Stimulated activated CD4-positive, alpha-beta T cell treated with anti-CD3 and anti-CD28 coated beads, Interleukin-15, amount 100 ng/mL, for 24 hours (primary cell): ENCODE measurements at places on chromosomes 16 and 17.

GRCh38 chr17:11122908-11123307 is 118.1 kb upstream of the SHISA6 start:
- no peak for DNase-seq

DNA sequence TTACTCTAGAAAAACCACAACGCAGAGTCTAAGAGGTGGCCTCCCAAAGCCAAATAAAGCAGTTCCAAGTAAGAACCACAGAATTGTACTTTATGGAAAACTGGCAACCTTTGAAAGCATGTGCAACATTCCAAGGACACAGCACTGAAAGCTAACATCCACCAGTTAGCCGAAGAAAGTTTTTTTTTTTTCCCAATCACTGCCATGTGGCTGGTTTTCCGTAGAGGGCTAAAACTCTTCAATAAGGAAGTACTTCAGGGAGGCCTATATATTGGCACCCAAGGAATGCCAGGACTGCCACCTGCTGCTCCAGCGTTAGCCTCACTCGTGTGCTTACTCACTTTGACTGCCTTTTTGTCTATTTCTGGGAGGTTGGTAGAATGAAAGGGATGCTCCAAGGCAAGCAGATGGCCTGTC is 25.2 kb downstream of the CEP95 start:
- no peak for DNase-seq

GRCh38 chr17:64377769-64378282 is 12.8 kb downstream of the PECAM1 start:
- no peak for DNase-seq

- no peak for DNase-seq
These were observed 76.6 kb upstream of the HS3ST3A1 start for GRCh38 chr17:13678361-13678760.

DNA sequence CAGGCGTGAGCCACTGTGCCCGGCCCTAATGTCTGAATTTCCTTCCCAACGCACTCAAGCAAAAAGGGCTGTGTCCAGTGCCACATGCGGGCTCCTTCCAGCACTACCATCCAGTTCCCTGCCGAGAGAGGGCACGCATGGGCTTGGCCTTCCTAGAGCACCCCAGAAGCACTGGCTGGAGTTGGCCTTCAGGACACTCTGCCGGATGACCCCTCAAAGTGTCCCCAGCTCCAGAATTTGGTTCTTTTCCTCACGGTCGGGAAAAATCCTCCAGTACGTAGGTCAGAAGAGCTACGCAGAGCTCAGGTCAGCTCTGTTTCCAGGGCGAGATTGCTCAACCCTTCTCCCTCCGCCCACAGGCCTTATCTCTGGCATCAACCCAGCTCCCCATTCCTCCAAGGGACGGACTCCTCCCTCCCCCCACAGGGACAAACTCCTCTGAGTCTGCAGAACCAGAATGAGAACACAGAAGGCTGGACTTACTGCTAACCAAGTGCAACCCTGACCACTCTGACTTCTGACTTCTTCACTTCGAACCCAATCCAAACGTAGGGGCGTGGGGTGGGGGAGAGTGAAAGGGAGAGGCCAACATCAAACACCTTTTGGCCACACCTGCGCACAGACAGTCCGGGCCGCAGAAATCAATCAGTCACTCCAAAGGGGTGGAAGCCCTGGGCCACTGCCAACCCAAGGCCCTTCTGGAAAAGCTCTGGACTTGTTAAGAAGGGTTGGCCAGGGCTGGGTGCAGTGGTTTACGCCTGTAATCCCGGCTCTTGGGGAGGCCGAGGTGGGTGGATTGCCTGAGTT is 3.6 kb downstream of the CDC42EP4 start:
- no peak for DNase-seq

DNA sequence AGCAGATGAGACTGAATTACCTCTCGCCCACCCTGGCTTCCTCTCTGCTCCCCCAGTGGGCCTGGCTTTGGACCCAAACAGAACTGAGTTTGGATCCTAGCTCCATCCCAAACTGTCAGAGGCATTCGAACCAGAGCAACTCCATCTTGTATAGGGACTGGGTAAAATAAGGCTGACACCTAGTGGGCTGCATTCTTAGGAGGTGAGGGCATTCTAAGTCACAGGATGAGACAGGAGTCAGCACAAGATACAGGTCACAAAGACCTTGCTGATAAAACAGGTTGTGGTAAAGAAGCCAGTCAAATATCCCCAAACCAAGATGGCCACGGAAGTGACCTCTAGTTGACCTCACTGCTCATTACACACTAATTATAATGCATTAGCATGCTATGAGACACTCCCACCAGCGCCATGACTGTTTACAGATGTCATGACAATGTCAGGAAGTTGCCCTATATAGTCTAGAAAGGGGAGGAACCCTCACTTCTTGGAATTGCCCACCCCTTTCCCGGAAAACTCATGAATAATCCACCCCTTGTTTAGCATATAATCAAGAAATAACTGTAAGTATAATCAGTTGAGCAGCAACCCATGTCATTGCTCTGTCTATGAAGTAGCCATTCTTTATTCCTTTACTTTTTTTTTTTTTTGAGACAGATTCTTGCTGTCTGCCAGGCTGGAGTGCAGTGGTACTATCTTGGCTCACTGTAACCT is 44.4 kb downstream of the LYRM1 start:
- peak; percentile 63 for DNase-seq
